ENCODE measurements at places on chromosomes 12 and 14.

GRCh38 chr14:60963761-60964160, 17.1 kb downstream of the TRMT5 start:
- DNase-seq = no peak

DNA sequence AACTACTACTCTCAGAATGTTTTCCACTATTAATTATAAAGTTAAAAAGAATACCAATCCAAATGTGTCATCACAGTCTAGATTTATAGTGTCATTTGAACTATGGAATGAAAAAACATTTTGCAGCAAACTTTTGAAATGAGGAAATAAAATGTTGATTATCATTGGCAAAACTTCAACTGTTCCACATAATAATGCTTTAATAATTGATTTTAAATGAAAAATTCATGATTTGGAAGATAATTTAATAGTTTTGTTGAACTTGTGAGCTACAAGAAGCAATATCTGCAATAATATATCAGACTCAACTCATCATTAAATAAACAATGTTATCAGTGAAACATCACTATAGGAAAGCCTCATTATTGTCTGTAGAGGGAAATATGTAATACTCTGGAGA, 48.2 kb upstream of the DCN start:
- DNase-seq = no peak

DNA sequence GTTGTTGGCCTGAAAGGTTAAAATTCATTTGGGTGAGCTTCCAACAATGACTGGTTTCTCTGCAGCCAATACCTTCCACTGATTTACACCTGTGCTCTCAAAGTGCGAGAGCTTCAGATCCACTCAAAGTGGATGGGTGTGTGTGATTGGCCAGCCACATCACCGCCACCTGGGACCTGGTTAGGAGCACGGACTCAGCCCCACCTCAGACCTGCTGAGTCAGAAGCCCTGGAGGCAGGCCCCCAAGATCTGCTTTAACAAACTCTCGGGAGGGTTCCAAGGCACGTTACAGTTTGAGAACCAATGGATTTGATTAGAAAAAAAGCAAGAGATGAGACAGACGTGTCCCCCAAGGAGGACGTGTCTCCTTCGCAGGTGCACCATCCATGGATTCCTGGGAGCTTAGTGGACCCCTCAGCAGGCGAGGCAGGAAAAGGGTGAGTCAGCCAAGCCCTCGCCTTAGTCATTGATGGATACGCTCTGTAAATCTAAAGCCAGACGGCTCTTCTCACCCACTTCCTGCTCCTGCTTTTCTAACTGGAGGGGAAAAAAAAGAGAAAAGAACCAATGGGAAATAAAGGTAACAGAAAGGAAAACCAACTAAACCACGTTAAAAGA, 24.5 kb downstream of the FZD10 start:
- DNase-seq = no peak

DNA sequence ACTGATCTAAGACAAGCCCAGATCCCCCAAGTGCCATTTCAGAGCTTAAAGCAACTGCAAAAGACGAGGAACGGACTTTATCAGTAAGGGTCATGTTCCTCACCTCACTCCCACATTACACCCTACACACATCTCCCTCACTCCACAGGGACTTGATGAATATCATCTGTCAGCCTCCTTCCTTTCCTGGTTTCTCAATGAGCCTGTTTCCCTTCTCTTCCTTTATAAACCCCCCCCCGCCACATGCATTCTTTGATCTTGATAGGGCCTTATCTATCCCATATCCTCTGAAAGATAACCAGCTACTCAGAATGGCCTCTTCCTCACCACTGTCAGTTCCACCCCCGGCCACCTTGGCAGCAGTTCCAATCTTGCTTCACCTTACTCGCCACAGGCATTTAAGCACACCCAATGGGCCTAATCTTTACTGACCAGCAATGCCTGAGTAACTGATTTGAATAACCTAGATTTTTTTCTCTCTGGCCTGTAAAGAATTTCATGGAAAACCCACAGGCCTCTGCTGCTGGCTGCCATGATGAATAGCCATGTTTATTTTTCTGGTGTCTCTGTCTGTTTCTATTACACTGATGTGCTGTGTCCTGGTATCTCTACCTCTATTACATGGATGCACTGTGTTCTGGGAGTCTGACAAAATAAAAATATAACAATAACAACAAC, 138.7 kb downstream of the PHLDA1 start:
- no peak for DNase-seq

DNA sequence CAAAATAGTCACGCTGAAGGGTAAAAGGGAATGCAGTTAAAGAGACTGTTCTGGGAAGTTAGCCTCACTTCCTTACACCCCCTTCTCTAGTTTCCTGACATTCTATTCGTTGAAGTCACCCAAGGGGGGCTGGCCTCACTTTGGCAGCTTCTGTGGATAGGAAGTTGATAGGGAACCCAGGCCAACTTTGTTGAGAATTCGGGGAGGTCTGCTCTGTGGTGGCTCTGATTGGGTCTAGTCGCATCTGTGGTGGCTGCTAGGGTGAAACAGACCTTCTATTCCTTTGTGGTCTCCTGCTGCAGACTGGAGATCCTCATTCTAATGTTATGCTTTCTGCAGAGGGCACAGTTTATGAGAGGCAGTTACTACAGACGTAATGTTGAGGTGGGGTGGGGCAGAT, 28.8 kb upstream of the GZMB start:
- DNase-seq = no peak

DNA sequence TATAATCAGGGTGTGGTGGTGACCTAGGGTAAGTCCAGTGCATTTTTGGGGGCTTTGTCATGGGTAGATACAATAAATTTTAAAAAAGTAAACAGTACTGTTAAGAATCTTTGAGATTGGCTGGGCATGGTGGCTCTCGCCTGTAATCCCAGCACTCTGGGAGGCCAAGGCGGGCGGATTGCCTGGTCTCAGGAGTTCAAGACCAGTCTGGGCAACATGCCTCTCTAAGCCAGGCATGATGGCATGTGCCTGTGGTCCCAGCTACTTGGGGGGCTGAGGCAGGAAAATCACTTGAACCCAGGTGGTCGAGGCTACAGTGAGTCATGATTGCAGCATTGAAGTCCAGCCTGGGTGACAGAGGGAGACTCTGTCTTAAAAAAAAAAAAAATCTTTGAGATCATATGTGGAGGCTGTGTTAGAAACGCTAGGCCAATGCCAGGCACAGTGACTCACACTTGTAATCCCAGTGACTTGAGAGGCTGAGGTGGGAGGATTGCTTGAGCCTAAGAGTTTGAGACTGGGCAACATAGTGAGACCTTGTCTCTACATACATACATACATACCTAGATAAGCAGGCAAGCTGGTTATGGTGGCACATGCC, 67.7 kb downstream of the PRKCH start:
- DNase-seq = no peak
